ENCODE measurements at places on chromosomes 7 and 10. TPM values are rescaled to one million over a fixed set of nuclear protein-coding genes. Genes with fewer than 3 reads are reported as not detected.

GRCh38 chr7:87028636-87029035, 30.8 kb downstream of the ELAPOR2 start:
- no peak for DNase-seq

DNA sequence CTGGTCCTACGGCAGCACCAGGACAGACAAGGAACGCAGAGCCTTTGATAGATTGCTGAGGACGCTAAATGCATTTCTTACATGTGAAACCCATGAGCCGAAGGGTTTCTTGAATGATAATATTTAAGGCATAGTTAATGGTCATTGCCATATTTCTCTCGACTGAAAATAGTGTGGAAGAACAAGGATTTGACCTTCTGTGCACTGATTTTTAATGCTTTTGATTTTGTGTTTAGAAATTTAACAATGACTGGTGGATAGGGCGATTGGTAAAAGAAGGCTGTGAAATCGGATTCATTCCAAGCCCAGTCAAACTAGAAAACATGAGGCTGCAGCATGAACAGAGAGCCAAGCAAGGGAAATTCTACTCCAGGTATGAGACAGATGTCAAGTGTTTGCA, 150.8 kb downstream of the NSUN6 start:
- no peak for DNase-seq

GRCh38 chr10:82256275-82256674, 381.3 kb downstream of the NRG3 start:
- DNase-seq: no peak

DNA sequence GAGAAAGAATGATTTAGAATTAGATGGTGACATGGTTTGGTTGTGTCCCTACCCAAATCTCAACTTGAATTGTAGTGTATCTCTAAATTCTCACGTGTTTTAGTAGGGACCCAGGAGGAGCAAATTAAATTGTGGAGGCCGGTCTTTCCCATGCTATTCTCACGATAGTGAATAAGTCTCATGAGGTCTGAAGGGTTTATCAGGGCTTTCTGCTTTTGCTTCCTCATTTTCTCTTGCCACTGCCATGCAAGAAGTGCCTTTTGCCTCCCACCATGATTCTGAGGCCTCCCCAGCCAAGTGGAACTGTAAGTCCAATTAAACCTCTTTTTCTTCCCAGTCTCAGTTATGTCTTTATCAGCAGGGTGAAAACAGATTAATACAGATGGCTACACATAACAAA, 167.4 kb upstream of the SVIL start:
- DNase-seq: no peak

The HTR7 gene
- 2.2 TPM for total RNA-seq

The CYP2C19 gene
- not detected for total RNA-seq
